Left renal cortex interstitium (tissue), 4 donors: ENCODE measurements at places on chromosomes 5 and 9.

GRCh38 chr9:2600307-2600706, 21.3 kb upstream of the VLDLR start:
- no peak for DNase-seq

DNA sequence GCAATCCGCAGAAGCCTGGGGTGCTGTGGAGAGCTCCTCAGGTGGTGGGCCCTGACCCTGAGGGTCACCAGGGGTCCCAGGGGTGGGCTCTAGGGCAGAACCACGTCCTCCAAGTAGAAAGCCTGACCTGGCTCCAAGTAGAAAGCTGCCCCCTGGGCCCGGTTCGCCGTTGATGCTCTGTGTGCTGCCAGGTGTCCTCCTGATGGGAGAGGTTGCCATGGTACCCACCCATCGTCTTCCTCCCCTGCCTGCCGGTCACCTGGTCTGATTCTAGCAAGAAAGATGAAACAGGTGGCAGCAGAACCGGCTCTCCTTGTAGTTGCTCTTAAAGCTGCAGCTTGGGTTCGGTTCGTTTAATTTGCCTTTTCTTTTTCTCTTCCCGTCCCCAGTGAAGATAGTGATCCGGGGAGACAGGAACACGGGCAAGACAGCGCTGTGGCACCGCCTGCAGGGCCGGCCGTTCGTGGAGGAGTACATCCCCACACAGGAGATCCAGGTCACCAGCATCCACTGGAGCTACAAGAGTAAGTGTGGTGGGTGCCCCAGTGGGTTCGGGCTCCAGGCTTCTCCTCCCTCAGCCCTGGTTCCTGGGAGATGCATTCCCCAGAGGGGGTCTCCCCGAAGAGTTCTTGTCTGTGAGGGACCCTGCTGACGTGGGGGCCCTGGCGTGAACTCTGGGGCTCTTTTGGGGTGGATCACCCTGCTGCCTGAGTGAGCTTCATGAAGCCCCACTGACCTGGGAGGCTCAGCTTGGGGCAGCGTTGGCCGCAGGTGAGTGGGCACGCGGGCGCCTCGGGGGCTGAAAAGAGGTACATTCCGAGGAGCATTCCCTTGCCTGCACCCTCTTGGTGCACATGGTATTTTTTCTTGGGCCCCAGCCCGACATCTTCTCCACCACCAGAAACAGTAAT, 15.6 kb downstream of the RABL6 start:
- DNase-seq, result no peak

- no peak for DNase-seq
Measured at GRCh38 chr9:21677834-21678233, 124.6 kb upstream of the MTAP start.

- no peak for DNase-seq
Measured at GRCh38 chr5:102678267-102679058, 76.6 kb upstream of the PAM start.

DNA sequence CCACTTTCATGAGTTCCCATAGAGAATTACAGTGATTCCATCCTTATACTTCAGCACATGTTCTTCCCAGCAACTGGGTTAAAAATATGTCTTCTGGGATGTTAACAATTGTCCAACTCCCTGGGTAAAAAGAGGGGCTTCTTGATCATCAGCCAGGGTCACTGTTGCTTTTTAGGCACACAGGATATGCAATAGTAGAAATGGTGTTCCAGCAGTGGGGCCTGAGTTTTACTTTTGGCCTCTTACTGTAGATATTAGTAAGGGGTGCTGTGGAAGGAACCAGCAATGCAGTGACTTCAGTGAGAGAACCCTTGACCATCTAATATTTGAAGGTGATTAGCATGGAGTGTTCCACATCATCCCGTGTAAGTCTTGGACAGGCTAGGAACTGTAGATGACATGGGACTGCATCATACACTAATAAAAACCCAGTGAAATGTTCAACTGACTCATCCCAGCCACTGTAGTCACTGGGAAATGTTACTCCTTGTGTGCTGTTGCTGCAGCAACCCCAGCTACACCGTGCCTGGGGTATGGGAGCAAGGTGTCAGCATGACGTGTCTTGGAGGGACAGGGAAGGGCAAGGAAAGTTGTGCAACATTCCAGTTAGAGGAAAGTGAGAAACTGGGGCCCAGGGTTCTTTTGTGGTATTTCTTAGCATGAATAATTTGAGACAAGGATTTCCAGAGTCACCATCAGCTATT, 610.9 kb downstream of the RAB3C start:
- no peak for DNase-seq

GRCh38 chr9:116639251-116639741, 47.8 kb upstream of the TRIM32 start:
- no peak for DNase-seq

GRCh38 chr9:74973714-74974113, 21.0 kb upstream of the C9orf40 start:
- DNase-seq, result no peak

DNA sequence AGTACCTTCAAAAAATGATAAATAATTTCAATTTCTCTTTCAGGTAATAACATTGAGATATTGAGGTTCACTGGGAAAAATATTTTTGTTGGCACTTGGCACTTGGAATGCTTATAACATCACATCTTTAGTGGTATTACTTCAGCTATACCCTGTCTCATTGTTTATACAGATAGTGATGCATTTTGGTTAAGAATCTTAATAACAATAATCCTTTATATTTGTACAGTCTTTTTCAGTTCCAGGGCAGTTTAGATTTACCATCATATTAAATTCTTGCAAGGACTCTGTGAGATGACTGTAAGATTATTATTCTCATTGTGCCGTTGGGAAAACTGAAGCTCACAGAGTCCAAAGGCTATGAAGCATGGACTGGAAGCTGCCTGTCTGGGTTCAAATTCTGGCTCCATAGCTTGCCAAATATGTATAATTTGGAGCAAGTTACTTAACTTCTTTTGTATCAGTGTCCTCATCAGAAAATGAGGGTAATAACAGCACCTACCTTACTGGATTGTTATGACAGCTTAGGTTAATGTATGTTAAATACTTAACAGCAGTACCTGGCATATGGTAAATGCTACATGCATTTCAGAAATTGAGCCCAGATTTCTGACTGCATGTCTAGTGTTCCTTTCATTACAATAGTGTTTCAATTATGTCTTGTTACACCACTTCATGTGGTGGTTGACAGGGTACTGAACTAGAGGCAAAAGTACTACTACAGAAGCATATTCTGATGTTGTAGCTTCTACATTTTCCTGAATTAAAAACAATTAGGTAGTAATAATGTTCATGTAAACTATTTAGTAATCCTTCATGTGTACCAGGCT, 272.2 kb downstream of the PLK2 start:
- DNase-seq, result no peak

GRCh38 chr5:128100860-128101557, 17.4 kb downstream of the SLC12A2 start:
- no peak for DNase-seq

DNA sequence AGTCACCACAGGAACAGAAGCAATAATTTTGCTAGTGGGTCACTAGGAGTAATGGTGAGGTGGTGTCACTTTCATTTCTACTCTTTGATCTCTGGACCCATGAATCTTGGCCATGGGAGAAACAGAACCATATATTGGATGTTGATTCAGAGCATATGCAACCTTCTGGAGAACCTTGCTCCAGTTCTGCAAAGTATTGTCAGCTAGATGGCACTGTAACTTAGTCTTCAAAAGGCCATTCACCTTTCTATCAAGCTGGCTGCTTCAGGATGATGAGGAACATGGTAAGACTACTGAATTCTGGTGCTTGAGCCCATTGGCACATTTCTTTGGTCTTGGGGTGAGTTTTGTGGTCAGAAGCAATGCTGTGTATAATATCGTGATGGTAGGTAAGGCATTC, 129.1 kb upstream of the FBN2 start:
- no peak for DNase-seq

DNA sequence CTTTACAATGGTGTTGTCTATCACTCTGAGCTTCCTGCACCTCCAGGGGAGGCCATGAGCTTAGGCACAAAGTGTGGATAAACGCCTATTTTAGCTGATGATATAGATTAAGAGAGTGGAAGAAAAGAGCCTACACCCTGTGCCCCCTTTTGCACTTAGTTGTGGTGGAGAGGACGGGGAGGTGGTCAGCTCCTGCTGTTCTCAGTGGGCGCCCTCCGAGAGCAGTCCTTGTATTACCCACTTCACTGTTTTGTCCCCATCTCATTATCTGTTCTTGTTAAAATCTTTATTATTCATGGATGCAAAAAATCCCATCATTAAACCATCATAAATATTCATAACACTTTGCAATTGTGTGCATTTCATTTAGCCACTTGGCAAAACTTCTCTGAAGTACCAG, 303.3 kb downstream of the EFNA5 start:
- no peak for DNase-seq

DNA sequence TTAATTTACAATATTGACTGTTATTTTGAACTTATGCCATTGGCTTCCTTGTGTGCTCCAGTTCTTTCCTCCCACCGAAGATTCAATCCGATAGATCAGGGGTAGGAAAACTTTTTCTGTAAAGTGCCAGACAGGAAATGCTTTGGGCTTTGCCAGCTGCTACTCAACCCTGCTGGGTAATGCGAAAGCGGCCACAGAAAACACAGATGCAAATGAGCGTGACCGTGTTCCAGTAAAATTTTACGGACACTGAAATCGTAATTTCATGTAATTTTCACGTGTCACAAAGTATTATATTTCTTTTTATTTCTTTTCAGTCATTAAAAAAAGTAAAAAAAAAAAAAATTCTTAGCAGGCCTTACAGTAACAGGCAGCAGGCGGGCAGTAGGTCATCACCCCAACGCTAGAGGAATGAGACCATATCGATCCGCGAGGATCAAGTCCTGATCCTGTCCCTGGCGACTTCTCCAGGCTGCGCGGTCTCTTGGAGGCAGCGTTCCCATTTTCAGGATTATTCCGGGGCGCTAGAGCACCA, 599 bp downstream of the NMRK1 start:
- no peak for DNase-seq

- no peak for DNase-seq
Measured at GRCh38 chr5:40628407-40628806, 51.3 kb upstream of the PTGER4 start.

DNA sequence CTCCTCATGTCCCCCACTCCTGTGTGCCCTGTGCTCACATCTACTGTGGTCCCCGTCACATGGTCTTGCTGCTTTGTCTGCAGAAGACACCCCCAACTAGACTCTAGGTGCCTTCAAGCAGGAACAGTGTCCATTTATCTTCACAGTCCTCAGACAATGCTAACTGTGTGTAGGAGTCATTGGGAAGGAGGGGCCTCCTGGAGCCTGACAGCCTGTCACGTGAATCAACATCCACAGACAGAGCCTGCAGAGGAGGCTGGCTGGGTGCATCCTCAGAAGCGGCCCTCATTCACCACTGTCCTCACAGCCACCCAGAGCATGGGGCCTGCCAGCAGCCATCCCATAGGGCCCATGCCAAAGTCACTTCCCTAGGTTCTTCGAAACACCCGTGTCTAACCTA, 98.7 kb downstream of the MED10 start:
- no peak for DNase-seq

DNA sequence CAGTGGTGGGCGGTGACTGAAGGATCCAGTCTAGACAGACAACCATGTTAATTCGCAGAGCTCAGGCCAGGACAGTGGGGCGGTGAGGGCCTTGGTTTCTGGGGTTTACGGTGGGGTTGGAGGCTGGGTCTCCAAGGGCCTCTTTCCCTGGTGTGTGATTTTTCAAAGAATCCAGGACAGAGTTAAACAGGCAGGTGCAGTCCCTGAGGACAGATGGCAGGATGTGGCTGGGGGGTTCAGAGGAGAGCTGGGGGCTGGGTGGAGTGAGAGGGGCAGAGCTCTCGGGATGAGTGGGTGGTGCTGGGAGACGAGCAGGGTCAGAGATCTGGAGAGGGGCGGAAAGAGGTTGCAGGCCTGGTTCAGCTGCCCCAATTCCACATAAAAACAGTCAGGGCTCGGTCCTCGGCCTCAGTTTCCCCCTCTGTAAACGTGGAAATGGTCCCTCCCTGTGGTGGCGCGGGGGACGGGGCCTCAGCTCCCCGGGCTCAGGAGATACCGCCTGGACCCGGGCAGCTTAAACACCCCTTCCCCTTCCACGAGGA, 145.9 kb downstream of the GAPVD1 start:
- no peak for DNase-seq

DNA sequence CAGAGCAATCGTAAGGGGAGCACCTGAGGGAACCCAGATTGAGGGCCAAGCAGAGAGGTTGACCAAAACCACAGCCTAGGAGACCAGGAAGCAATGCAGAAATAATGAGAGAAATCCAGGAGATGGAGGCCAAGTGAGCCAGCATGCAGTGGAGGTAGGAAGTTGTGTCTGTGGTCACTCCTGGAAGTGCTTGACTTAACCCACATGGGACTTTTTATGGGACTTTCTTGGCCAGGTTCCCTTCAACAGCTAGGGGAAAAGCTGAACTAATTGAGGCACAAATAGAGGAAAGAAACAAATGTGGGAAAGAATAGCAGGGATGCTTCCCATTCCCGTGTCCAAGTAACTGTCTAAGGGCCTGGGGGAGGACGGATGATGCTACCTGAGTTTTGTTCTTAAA, 293.2 kb upstream of the CLINT1 start:
- DNase-seq, result no peak
